ENCODE measurements at places on chromosomes 7 and 10. TPM values are rescaled to one million over a fixed set of nuclear protein-coding genes. Genes with fewer than 3 reads are reported as not detected.

- no peak for DNase-seq
Measured at GRCh38 chr7:95590387-95591248, 5.7 kb downstream of the PDK4 start.

Gene KNDC1
- not detected for total RNA-seq

Gene GSTK1
- 530 TPM for total RNA-seq

GRCh38 chr7:98733036-98733435 is 116.0 kb downstream of the NPTX2 start:
- DNase-seq, result no peak

- DNase-seq, result no peak
Measured at GRCh38 chr10:49740346-49741107, 21.6 kb downstream of the OGDHL start.

DNA sequence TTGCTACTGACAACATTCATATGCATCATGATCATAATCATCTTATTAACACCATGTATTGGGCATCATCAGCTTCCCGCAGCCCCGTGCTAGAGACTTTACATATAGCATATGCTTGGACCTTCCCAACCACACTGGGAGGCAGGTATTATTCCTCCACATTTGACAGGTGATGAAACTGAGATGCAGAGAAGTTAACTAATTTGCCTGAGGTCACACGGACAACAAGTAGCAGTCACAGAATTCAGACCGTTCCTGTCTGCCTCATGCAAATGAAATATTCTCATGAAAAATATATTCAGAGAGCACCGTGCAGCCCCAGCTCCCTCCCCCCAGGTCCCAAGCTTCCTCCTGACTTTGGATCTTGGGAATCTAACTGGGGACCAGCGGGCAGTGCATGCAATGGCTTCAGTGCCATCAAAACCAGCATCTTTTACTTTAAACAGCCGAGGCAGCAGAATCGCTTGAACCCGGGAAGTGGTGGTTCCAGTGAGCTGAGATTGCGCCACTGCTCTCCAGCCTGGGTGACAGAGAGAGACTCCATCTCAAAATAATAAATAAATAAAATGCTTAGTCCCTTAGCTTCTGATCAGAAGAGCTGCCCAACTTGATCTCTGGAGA is 112.2 kb upstream of the GPR26 start:
- DNase-seq, result no peak

DNA sequence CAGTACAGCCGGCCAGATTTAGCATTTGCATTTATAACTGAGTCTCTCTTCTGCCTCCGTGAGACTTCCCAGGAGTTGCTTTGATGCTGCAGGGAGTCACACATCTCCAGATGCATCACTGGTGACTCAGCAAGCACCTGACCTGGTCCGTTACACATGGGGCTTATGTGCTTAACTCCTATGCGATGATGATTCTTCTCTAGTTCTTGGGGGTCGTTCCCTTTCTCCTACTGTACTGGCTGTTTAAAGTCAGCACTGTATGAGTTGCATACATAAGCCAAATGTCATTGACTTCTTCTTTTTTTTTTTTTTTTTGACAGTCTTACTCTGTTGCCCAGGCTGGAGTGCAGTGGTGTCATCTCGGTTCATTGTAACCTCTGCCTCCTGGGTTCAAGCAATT is 13.0 kb upstream of the AKR1E2 start:
- DNase-seq, result no peak

GRCh38 chr7:85021101-85021704 is 165.7 kb downstream of the SEMA3D start:
- no peak for DNase-seq

DNA sequence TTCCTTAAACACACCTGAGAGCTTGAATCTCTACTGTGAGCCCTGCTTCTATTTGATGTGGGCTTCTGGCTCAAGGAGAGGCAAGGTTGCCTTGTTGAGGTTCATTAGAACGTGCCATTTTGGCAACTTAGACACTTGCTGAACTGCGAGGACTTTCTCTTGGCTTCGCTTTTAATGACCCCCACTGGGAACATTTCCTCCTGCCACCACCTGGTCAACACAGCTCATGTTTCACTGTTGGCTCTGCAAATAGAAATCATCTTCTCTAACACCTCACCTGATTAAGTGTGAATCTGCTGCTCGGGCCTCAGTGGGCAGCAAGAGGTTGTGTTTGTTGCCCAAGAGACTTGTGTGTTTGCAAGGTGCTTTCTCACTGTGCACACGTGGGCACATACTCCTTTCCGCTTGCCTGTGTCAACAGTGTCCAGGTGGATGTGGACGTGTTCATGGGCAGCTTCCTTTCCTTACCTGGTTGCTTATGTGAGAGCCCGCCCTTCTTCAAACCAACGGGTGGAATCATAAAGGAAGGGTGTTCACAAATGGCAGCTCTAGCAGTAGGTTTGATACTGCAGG is 147.0 kb downstream of the NRP1 start:
- no peak for DNase-seq

GRCh38 chr10:18359812-18360211 is 219.6 kb downstream of the CACNB2 start:
- DNase-seq, result peak; percentile 83

- no peak for DNase-seq
Measured at GRCh38 chr7:80387634-80388193, 124.2 kb downstream of the GNAT3 start.

DNA sequence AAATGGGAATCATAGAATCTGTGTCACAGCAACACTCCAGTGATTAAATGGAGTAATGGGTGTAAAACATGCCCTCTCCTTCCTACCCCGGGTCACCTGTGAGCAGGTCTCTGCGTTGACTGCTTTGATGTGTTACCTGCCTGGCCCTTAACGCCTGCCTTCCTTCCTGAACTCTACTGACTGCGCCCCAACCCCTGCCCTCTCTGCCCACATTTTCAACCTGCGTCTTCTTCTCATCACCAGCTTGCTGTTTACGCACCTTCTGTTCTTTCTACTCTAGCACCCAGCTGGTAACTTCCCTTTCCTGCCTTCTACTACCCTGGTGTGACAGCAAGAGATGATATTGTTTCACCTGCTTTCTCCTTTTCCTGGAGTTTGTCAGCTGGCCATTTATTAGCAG is 303.0 kb upstream of the LRGUK start:
- DNase-seq, result no peak

- DNase-seq, result no peak
Measured at GRCh38 chr10:28765641-28766040, 88.3 kb downstream of the BAMBI start.

DNA sequence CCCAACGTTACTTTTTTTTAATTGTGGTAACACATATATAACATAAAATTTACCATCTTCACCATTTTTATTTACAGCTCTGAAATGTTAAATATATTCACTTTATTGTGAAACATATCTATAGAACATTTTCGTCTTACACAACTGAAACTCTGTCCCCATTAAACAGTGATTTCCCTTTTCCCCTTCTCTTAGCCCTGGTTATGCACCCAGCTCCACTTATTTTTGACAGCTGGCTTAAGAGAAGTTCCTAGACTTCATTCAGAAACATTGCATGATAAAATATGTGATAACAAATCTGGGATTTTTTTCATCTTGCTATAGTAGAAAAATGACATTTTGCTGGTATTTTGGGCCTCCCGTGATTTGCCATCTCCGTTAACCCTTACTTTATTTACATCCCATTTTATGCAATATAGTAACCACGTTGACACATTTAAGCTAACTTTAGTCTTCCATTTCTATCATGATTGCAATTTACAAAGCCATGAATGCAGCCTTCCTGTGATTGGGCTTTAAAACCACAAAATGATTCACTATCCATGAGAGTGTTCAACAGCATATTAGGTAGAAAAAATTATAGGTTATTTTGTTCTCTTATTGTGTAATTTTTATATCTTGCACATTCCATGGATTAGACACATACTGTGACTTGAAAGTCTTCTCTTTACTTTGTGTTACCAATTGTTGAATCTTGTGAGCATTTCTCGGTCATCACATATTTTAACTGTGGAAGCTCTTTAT is 139.6 kb downstream of the SND1 start:
- no peak for DNase-seq

- no peak for DNase-seq
Measured at GRCh38 chr10:4316161-4316810, 509.7 kb upstream of the AKR1E2 start.

Gene TRPV5
- total RNA-seq, result 0.83 TPM

DNA sequence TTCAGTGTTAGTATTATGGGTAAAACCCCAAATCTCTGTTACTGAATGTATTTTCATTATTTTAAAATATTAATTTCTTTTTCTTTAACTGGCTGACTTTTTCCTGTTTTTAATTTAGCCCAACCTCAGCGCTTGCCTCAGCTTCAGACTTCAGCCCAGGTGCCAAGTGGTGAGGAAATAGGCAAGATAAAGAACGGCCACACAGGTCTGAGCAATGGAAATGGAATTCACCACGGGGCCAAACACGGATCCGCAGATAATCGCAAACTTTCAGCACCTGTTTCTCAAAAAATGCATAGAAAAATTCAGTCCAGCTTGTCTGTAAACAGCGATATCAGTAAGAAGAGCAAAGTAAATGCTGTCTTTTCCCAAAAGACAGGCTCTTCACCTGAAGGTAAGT is 57.5 kb downstream of the MDFIC start:
- DNase-seq, result no peak

- DNase-seq, result no peak
Measured at GRCh38 chr7:104208421-104208780, 588 bp upstream of the ORC5 start.

Gene KLLN
- 0.83 TPM for total RNA-seq

Gene SKIDA1
- total RNA-seq, result not detected

Gene MYO3A
- not detected for total RNA-seq

GRCh38 chr7:73901231-73901822 is 40.4 kb downstream of the TMEM270 start:
- DNase-seq, result peak; percentile 36

GRCh38 chr7:71509381-71509780 is 377.4 kb downstream of the GALNT17 start:
- no peak for DNase-seq

- no peak for DNase-seq
Measured at GRCh38 chr7:9709216-9709615, 1264.5 kb upstream of the PHF14 start.

- DNase-seq, result no peak
Measured at GRCh38 chr7:52120912-52121311, 804.3 kb upstream of the COBL start.

Gene EPO
- total RNA-seq, result not detected

Gene COL28A1
- 5.8 TPM for total RNA-seq

Gene CCNJ
- total RNA-seq, result 1.7 TPM

Gene HABP2
- 0.88 TPM for total RNA-seq

GRCh38 chr10:26215396-26215934 is 1.1 kb upstream of the GAD2 start:
- DNase-seq, result no peak

GRCh38 chr7:42722716-42723115 is 189.2 kb downstream of the C7orf25 start:
- DNase-seq, result no peak

DNA sequence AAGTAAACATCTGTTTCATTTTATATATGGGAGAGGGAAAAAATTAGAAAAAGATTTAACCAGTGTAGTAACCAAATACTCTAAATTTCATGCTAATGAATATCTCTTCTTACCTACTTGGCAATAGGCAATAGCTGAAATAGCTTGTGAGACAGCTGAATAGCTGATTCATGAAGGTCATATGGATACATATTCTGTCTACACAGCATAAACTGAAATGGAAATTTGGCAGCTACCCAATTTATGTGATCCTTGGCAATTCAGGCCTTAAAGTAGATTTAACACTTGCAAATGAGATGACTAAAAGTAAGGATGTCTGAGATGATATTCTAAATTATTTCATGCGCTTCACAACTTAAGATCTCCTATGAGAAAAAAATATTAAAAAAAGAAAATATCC is 261.2 kb upstream of the SEMA3A start:
- no peak for DNase-seq

DNA sequence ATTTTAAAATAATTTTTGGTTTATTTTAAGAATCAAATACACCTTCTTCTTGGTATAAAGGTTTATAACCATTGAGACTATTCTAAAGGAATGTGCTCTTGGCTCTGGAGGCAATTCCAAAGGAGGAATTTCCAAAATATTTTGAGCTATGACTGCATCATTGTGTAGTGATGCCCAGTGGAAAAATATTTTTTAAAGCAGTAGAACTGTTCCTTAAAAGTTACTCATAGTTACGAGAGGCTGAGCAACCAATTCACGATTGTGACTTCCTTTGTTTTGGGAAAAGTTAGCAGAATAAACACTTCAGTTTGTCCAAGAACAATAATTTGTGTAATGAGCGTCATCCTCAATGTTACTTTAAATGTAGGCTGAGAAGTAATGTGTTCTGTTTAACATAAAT is 233.6 kb downstream of the BAMBI start:
- no peak for DNase-seq

Gene DLX5
- total RNA-seq, result not detected

DNA sequence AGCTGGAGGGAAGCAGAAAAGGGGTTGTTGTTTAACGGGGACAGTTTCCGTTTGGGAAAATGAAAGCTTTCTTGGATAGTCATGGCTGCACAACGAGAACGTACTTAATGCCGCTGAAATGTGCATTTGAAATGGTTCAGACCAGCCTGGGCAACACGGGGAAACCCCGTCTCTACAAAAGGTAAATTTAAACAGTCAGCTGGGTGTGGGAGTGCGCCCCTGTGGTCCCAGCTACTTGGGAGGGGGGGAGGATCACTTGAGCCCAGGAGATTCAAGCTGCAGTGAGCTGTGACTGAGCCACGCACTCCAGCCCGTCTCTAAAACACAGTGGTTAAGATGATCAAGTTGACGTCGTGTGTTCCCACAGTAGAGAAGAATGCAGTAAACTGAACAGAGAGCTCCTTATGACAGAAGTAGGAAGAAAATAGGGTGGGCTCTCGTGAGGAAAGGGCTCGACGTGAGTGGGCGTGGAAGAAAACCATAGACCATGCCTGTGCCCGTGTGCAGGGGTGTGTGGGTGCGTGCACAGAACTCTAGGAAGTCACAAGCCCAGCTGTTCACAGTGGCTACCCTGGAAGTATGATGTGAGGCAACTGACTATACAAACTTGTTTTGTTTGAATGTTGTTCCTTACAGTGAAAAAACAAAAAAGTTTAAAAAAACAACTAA is 4.1 kb upstream of the FUOM start:
- peak; percentile 35 for DNase-seq

Gene MRPL43
- total RNA-seq, result 40.5 TPM

Gene ASZ1
- not detected for total RNA-seq

Gene UCN3
- total RNA-seq, result 1.4 TPM

- no peak for DNase-seq
Measured at GRCh38 chr7:139825666-139826290, 3.3 kb upstream of the TBXAS1 start.

- peak; percentile 75 for DNase-seq
Measured at GRCh38 chr10:119896937-119897770, 4.6 kb downstream of the SEC23IP start.

Gene PTPRZ1
- not detected for total RNA-seq

- DNase-seq, result no peak
Measured at GRCh38 chr10:72146071-72146470, 57.7 kb upstream of the SPOCK2 start.

Measured in Peyer's patch (tissue), 4 donors.